ENCODE measurements at places on chromosomes 7 and 10.

GRCh38 chr7:110417611-110418010 lies 673.3 kb upstream of the LRRN3 start:
- no peak for DNase-seq

DNA sequence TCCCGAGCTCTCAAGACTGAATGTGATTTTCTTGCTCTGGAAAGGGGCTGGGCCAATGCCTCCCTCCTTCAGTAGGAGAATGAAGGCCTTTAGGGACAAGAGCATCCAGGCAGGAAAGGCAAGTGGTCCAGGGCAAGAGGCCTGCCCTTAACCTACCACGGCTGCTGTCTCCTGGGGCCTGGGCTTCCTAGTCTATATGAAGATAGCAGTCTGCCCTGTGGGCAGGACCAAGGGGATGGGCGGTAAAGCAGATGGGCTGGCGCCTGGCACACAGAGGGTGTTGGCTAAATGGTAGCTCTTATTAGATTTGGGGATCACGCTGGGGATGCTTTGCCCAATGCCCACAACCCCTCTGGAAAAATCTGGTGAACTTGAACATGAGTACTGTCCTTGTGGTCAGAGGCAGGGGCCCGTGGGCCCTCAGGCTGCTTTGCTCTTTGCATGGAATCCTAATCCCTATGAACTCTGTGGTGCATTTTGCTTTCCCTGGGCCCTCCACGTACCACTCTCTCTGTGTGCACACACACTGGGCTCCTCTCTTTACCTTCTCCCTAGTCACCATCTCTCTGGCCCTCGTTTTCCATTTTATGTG lies 20.3 kb downstream of the CHAT start:
- DNase-seq: no peak

DNA sequence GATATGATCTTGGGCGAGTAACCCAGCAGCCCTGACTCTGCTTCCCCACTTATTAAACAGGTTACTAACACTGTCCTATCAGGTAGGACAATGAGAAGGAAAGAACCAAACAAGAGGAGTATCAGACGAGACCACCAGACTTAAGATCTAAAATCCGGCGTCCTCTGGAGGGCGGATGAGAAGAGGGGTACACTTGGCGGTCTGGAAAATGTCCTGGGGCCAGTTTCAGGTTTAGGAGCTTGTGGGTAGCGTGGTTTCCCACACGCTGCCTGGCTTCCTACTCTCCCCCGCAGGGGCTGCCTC lies 635 bp downstream of the ZNF32 start:
- DNase-seq: peak; percentile 20

DNA sequence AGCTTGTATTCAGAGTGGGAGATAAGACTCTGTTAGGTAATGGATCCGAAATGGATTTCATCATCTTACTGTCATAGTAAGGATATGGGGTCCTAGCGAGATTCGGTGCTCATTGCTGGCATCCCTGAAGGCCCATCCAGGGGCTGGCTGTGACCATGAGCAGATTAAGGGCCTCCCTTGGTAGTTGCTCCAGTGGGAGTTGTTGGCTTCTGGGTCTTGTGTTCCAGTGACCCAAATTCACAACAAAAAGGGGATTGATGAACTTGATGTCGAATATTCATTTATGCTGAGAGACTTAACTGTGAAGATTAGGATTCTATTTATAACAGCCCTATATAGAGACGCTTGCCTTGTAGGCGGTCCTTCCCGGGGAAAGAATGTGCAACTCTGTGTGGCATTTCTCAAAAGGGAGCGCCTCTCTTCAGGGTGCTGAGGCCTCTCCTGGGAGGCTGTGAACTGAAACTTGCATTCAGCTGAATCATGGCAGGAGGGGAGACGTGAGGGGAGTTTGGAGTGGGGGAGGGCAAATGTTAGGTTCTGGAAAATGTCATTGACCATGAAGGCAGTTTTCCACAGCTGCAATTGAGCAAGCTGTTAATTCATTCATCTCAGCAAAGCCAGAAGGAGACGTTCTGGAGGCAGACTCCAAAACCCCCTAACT lies 233.1 kb upstream of the FZD8 start:
- DNase-seq: no peak

DNA sequence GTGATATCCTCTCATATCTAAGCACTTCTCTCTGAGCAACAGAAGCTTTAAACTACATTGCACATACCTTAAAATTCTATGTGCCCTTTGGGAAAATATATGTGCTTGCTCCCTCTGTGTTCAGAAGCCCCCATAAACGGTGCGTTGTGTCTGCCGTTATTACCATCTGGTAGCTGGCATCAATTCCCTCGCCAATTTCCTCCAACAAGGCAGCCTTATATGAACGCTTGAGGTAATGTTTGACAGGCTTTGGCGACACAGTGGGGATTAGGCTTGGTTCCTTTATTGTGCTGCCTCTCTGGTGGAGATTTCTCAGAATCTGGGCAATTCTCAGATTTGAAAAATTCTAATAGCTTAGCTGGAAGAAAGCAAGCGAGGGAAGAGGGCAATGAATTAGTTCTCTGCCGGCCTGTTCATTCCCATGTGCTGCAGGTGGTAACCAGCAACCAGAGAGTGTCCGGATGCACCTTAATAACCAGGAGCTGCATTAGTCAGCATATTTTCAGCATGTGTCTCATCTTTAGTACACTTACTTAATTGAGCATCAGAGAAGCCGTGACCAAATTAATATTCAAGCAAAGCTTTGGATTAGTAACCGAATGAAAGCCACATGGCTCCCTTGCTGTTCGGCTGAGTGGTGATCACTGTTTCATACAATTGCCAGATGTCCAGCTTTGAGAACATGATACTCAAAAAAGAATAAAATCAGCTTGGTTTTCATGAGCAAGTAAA lies 7.3 kb upstream of the PPP1R17 start:
- no peak for DNase-seq

- DNase-seq: no peak
Observed at GRCh38 chr10:52481986-52482555, 168.0 kb downstream of the DKK1 start.

DNA sequence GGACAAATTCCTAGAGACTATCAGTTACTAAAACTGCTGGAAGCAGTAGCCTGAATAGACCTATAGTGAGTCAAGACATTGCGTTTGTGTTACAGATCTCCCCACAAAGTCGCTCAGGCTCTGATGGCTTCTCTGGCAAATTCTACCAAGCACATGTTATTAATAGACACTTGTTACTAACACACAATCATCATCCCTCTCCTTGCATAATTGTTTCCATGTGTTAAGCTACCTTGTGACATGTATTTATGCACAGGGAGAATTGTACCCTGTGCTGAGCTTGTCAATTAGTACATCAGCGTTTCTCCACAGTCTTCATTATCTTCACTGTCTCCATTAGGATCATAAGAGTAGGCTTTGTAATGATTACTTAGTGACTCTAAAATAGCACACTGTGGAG lies 31.2 kb downstream of the DYNC2I1 start:
- DNase-seq: no peak

GRCh38 chr7:143235561-143235960 lies 13.7 kb downstream of the TAS2R40 start:
- no peak for DNase-seq

GRCh38 chr7:138861051-138861450 lies 63.1 kb upstream of the ATP6V0A4 start:
- no peak for DNase-seq

GRCh38 chr10:98267069-98267893 lies 713 bp downstream of the LOXL4 start:
- DNase-seq: no peak

- DNase-seq: no peak
Observed at GRCh38 chr7:47446871-47447466, 134.9 kb downstream of the TNS3 start.

- DNase-seq: no peak
Observed at GRCh38 chr7:91692800-91693199, 187.7 kb downstream of the MTERF1 start.

GRCh38 chr7:128264477-128264876 lies 23.4 kb downstream of the LEP start:
- no peak for DNase-seq

DNA sequence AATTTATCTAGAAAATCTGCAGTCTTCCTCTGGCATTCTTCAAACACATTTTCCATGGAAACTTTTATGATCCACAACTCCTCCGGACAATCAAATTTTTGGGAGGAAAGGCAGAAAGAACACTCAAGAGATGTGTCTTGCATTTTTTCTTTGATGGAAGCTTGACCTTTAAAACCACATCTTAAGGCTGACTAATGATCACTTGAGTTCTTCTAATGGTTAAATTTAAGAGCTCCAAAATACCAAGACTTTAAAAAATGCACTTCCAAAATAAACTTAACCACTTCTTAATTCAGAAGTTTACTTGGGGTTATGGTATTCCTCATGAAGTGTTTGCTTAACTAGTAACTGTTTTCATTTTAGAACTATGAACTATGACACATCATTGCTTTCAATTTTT lies 43.3 kb downstream of the ETV1 start:
- DNase-seq: no peak

- no peak for DNase-seq
Observed at GRCh38 chr7:148856891-148857290, 27.2 kb downstream of the EZH2 start.

DNA sequence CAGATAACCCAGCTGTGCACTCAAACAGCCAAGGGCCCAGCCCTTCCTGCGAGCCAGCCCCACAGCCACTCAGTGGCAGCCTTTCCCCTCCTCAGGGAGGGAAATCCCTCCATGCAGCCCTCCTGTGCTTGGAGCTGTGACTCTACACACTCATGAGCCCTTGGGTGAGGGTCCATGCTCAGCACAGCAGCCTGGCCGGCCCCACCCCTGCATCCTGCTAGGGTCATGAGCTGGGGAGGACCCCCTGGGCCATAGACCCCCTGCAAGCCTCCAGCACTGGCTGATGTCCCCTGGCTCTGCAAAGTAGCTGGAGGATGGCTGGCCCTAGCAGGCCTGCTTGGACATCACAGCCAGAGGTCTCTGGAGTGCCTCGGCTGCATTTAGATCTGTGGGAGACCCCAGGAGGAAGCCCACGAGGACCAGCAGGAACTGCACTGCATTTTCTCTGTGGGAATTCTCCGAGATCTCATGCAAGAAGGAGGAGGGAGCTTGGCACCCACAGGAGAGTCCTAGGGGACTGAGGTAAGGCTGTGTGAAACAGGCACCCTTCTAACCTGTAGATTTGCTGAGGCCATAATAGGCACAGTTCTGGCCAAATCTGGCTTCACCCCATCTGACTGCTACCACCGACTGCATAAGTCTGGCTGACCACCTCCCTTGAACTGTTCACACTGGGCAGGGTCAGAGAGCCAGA lies 17.4 kb downstream of the TMEM273 start:
- no peak for DNase-seq
